ENCODE measurements at places on chromosomes 5 and 9. TPM values are rescaled to one million over a fixed set of nuclear protein-coding genes. Genes with fewer than 3 reads are reported as not detected.

The SLC23A1 gene
- not detected for total RNA-seq

The PCDHGB3 gene
- total RNA-seq, result 3.9 TPM

The LSM11 gene
- total RNA-seq, result 2.3 TPM

The SPATA24 gene
- 6.9 TPM for total RNA-seq

The C5orf46 gene
- not detected for total RNA-seq

The PCDHA12 gene
- not detected for total RNA-seq

The PTTG1 gene
- 185 TPM for total RNA-seq

The CCDC192 gene
- not detected for total RNA-seq

The PKN3 gene
- total RNA-seq, result 4.4 TPM

The NDOR1 gene
- 15.3 TPM for total RNA-seq

The ZNF483 gene
- total RNA-seq, result 0.45 TPM

The FABP6 gene
- not detected for total RNA-seq
